NCI-H446 (cell line): ENCODE measurements at places on chromosomes 7 and 10.

DNA sequence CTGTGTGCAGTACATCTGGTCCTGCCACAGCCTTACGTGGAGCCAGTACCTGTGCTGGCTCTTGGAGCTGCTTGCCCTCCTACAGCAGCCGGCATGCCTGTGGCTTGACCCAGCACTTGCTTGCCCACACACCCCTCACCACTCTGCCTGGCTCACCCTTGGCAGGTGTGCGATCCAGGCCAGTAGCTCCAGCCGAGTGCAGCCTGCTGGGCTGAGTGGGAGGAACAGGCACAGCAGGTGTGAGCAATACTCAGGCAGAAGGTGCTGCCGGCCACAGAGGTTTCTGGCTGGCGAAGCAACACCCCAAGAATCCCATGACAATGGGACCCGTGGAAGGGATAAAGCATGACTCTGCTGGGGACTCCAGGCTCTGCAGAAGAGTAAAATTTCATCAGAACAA lies 173.5 kb upstream of the ADCY1 start:
- DNase-seq = no peak

DNA sequence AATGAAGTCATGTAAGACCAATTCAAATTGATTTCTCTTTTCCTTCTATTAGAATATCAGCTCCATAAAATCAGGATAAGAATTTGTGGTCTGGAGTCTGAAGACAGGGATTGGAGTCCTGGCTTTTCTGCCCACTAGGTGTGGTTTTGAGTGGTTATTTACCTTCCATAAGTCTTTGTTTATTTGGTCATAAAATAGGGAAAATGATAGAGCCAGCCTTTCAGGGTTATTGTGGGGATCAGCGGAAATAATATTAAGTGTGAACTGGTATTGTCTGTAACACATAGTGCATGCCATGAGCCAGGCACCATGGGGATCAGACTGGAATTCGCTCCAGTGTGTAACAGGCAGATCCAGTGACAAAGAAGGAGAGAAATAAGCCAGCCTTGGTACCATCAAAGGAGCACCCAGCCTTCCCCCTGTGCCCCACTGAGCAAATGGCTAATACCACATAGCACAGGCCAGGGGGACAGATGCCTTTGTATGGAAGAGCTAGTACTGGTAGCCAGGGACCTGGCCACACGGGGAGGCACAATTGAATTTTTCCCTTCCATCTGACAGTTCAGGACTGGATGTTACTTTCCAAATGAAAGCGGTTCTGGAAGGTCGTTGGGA lies 509.7 kb upstream of the PODXL start:
- DNase-seq = no peak

- no peak for DNase-seq
These were observed 5.9 kb downstream of the ITGB1 start for GRCh38 chr10:32952094-32952493.

GRCh38 chr7:148083448-148083847 lies 507.1 kb upstream of the C7orf33 start:
- no peak for DNase-seq

GRCh38 chr10:17025444-17026295 lies 103.9 kb downstream of the CUBN start:
- no peak for DNase-seq

- peak; percentile 15 for DNase-seq
These were observed at the start of gene PRKG1 for GRCh38 chr10:51074238-51075028. Gene PRKG1 (plus strand): TSS chr10:51074487.

GRCh38 chr7:76352193-76352592 lies 6.6 kb downstream of the YWHAG start:
- no peak for DNase-seq

- DNase-seq = peak; percentile 27
These were observed 288.8 kb downstream of the CAMK1D start for GRCh38 chr10:12638103-12638502.

DNA sequence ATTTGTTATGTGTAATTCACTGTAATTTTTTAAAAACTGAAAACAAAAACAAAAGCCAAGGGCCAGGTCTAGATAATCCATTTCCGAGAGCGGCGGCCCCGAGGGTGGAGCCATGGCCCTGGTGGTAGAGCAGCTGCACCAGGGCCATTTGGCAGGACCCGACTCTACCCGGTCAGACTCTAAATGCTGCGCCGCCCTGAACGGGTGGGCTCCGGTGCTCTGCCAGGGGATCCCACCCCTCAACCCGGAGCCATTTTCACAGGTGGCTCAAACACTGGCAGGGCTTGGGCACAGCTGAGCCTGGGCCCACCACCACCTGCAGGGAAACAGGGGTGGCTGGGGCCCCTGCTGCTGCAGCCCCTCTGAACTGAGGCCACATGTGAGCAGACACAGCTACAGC lies 56.9 kb downstream of the DPYSL4 start:
- no peak for DNase-seq

DNA sequence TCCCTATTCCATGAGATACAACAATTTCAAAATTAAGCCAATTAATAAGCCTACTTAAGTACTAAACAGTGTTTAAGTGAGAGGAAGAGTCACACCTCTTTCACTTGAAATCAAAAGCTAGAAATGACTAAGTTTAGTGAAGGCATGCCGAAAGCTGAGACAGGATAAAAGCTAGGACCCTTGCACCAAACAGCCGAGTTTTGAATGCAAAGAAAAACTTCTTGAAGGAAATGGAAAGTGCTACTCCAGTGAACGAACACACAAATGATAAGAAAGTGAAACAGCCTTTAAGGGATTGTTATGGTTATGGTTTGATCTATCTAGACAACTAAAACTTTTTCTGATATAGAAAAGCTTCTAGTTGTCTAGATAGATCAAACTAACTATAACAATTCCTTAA lies 135.4 kb upstream of the KMT2E start:
- DNase-seq = no peak

- DNase-seq = no peak
These were observed 715.7 kb upstream of the SORCS1 start for GRCh38 chr10:107880185-107880584.

DNA sequence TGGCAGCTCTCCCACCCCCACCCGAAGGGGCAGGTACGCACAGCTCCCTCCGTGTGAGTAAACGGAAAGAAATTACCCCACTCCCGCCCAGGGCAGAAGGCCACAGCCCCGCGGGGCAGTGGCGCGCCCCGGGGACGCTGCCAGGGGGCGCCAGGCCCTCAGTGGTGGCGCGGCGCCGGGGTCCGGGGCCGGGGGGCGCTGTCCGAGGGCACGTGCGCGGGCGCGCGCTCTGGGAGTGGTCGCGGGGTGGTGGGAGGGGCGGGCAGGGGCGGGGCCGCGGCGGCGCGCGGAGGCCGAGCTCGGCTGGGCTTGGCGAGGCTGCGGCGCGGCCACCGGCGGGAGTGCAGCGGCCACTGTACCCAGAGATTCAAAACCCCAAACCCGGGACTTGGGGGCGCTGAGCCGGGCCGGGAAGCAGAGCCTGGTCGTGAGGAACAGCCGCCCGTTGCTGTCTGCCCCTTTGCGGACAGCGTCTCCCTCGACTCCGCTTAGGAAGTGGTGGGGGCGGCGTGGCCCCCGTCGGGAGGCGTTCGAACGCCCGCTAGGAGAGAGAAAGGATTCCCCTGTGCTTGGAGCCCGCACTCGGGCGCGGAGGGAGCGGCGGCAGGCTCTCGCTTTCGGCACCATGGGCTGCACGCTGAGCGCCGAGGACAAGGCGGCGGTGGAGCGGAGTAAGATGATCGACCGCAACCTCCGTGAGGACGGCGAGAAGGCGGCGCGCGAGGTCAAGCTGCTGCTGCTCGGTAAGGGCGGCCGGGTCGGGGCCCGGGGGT lies at the start of gene GNAI1:
Gene GNAI1 (plus strand): TSS at position 296 of the 773 bp plus-strand sequence. CDS start 330 bp downstream, at position 626.
- DNase-seq = no peak

- no peak for DNase-seq
These were observed 580.0 kb downstream of the XPNPEP1 start for GRCh38 chr10:109343293-109343692.

DNA sequence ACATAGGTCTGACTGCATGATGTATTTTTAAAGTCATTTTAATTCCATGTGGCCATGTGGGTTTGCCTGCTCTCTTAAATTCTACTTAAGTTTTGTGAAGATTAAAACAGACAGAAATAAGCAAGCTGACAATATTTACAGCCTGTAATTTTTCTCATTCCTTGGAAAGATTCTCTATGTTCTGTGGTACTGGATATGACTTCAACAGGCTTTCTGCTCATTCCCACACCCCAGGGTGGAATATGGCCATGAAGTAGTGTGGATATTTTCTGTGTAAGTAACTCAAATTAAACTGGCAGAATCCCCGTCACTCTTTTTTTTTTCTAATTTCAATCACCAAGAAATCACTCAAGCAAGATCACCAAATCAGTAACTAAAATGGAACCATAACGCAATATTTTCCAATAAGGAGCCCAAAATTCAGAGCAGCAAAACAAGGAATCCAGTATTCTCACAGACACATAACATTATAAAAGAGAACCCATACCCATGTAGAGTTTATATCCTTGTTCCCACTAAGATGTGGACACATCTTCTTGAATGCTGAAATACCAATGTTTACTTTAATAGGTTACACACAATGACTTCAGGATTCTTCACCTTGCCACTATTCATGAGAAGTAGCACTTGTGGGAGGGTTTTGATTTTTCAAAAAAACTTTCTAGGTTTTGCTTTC lies 5.7 kb downstream of the HOXA5 start:
- DNase-seq = no peak

GRCh38 chr10:19209319-19209718 lies 160.7 kb downstream of the MALRD1 start:
- peak; percentile 16 for DNase-seq

DNA sequence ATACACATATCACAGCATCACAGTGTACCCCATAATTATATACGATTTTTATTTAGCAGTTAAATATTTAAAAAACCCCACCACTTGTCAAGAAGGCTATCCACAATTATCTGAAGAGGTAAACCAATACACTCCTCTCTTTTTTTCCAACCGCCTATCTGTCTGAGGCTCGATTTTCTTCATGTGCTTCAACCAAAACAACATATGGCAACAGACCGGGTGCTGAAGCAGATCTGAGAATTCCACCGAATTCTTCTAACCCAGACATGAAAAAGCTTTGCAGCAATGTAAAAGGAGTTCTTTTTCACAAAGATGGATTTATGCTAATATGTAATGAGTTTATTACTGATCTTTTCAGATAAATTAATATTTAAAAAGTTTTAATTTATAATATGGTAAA lies 132.4 kb upstream of the RHEB start:
- DNase-seq = peak; percentile 12

- DNase-seq = no peak
These were observed 83.0 kb upstream of the ATP6V0A4 start for GRCh38 chr7:138880881-138881578.

DNA sequence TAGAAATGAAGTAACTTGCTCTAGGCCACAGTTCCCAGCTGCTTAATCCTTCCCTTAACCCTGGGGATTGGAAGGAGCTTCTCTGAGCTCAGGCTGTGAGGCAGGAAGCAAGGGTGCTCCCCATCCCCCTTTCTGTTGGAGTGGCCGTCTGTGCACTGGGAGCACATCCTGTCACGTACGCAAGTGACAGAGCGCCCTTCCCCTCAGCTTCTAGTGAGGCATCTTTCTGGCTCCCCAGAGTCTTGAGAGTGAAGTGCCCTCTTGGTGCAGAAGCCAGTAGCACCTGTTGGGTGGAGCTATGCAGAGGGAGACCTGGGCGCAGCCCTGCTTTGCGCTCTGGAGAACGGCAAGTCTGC lies 47.8 kb downstream of the SHH start:
- no peak for DNase-seq

- no peak for DNase-seq
These were observed 20.8 kb upstream of the GHITM start for GRCh38 chr10:84118395-84119006.

DNA sequence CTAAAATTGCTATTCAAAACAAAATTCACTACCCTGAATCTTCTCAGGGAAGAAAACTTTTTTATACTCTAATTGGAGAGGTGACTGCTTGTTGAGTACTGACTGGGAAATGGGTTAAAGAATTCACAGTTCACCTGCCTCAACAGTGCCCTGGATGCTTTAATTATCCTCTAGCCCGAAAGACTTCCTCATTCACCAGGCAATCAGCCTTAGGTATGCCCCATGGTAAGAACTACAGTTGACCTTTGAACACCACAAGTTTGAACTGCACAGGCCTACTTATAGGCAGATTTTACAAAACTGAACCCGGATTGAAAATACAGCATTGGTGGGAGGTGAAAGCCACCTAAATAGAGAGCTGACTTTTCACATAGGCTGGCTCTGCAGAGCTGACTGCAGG lies 175.3 kb downstream of the ELAPOR2 start:
- no peak for DNase-seq

DNA sequence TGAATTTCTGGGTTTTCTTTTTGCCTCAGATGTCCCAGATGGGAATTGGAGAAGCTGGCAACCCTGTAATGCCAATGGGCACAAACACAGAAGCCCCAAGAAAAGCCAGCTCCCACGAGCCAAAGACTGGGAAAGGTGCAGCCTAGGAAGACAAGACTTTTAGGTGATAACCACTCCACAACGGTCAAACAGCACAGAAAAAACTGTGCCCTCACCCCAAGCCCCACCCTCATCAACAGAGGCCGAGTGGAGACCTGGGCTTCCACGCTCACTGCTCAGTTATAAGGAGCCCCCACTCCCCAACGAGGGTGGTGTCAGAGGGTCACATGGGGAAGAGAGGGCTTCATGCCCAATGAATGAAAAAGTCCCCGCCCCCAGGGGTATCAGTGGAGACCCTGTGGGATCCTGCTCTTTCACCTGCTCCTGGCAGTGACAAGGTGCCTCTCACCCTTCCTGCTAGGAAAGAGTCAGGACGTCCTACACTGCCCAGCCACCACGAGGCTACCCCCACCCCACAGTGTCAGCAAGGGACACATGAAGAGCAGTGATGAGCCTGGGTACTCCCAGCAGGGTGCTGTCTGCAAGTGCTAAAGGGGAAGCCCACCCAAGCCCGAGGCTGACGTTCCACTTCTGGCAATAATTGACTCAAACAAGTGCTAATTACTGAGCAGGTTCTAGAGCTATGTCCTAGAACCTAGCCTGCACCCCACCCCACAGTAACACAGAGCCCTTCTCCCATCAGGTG lies 8.3 kb downstream of the TMEM273 start:
- no peak for DNase-seq

DNA sequence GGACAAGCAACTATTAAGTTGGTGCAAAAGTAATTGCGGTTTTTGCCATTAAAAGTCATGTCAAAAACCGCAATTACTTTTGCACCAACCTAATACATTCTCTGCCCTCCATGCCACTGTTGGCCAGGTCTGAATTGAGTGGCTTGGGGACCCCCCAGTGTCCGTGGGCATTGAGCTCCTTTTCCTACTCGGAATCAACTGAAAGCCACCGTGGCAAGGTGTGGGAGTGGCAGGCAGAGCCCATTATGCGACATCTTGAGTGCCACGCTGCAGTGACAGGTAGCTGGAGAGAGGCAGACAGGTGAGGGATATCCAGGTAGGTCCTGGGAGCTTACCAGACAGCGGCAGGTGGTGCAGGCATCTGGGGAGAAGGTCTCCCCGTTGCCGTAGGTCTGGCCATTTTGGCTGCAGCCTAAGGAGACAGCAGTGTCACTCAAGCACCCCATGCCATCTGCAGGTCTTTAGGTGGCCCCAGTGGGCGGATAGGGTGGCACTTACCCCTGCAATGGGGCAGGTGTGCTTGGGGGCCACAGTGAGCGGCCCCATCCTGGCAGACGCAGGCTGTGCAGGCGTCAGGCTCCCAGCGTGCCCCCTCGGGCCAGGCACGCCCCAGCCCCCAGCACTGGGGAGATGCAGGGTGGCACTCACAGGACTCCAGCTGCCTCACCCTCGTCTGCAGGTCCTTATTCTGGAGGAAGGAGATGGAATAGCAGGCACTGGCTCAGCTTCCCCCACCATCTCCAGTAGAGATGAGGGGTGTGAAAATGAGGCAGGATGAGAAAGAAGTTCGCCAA lies 3.5 kb downstream of the KCP start:
- no peak for DNase-seq

- DNase-seq = no peak
These were observed 457.3 kb downstream of the ETV1 start for GRCh38 chr7:13532028-13532753.
